ENCODE measurements at places on chromosomes 4 and X.

- no peak for DNase-seq
Measured at GRCh38 chrX:49921109-49921508, 1.3 kb upstream of the CLCN5 start.

DNA sequence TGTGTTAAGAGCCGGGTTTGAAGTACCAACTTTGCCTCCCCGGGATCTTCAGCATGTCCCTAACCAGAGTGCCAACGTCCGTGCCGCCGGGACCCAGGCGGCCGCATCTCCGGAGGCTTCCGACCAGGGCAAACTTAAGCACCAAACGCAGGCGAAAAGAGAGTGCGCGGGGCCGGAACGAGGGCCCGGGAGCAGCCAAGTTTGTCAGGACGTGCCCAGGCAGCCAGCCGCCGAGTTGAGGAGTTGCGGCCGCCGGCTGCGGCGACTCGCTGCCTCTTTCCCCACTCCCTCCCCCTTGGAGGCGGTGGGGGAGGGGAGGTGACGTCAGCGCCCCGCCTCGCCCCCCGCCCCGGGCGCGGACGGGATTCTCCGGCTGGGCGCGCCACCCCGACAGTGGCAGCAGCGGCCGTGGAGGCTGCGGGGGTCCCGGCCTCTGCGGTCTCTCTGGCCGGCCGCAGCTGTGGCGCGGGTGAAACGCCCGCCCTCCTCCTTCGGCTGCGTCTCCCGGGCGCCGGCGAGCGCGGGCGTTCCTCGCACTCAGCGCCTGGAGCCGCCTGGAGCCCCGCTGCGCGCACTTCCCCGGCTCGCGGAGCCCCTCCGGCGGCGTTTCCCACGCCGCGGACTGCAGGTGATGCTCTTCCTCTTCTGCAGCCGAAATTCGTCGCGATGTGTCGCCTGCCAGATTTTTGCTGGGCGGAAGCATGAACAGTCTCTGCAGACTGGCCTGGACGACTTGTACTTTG, 2.9 kb upstream of the FAT1 start:
- peak; percentile 31 for DNase-seq

DNA sequence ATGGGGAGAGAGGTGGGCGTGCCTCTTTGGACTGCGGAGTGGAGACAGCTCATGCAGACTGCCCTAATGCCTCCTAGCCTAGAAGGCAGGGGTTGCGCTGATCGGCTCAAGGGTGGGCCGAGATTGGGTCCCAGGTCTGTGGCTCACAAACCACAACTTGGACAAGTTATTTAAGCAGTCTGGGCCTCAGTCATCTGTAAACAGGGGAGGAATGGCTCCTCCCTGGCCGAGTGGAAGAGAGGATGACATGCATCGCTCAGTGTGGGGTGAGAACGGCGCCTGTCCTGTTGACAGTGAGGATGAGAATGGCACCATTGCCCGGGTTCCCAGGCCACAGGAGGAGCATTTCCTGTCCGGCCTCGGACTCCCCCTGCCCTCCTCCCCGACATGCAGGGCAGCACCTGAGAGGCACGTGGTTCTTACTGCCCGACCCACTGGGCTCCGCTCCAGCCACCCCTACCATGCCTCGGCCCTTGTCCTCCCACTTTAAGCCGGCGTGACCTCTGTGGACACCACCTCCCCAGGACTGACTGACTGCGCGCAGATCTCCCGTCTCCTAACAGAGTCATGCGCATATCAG, 40.3 kb upstream of the GRPEL1 start:
- no peak for DNase-seq

- no peak for DNase-seq
Measured at GRCh38 chrX:49189606-49190005, 3.4 kb upstream of the PRICKLE3 start.

GRCh38 chr4:127194281-127194680, 438.5 kb upstream of the INTU start:
- no peak for DNase-seq

GRCh38 chr4:3226467-3226866, 22.5 kb upstream of the MSANTD1 start:
- DNase-seq, result no peak

DNA sequence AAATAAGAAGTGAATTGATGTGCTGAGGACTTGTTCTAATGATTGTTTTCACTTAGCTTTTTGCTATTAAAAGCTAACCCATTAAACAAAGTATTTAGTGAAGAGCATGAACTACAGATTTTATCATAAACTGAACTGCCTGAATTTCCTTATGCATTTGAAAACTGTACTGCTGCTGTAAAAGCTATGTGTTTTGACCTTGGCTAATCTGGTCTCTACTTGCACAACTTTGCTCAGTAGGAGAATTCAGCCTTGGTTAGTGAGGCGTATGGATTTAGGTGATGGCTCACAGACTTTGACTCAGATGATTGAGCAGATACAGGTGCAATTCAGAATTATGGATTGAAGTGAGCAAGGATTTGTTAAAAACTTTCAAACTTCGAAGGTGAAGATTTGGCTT, 38.7 kb upstream of the FAT1 start:
- DNase-seq, result no peak

- DNase-seq, result no peak
Measured at GRCh38 chrX:99142745-99143144, 1267.3 kb downstream of the PCDH19 start.

- DNase-seq, result no peak
Measured at GRCh38 chr4:53541577-53542206, 49.6 kb downstream of the LNX1 start.
